ENCODE measurements at places on chromosomes 12 and 14.

- DNase-seq: no peak
These were observed 86.5 kb upstream of the CEP83 start for GRCh38 chr12:94545935-94546771.

GRCh38 chr14:104140463-104141331 lies 2.3 kb downstream of the KIF26A start:
- no peak for DNase-seq

GRCh38 chr12:103884316-103884715 lies 43.3 kb upstream of the NT5DC3 start:
- DNase-seq: peak; percentile 15

GRCh38 chr14:99630202-99630601 lies 14.7 kb upstream of the HHIPL1 start:
- no peak for DNase-seq

DNA sequence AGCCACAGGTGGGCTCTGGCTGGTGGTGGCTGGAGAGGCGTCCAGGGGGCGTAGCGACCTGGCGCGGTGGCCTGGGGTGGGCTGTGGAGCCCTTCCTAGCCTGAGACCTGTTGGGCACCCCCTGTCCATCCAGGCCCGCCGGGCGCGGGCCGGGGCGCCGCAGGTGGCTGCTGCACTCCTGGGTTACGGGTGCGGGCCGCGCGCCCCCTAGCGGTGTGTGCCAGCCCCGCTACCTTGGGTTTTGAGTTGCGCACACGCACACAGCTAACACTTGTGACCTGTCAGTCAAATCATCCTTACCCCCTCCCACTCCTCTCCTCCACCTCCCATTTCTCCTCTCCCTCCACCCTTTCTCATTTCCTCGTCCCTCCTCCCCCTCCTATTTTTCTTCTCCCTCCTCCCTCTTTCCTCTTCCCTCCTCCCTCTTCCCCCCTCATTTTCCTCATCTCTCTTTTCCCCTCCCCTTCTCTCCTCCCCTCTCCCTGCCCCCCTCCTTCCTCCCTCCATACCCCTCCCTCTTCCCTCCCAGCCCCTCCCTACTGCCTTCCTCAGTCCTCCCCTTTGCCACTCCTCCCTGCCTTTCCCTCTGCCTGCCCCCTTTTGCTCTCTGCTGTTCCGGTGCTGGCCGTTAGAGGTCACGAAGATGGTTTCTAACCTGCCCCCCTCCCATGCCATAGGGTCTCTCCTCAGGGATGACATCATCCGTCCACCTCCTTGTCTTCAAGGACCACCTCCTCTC lies 2.3 kb downstream of the MEG3 start:
- no peak for DNase-seq
